ENCODE measurements at places on chromosomes 7 and 10.

DNA sequence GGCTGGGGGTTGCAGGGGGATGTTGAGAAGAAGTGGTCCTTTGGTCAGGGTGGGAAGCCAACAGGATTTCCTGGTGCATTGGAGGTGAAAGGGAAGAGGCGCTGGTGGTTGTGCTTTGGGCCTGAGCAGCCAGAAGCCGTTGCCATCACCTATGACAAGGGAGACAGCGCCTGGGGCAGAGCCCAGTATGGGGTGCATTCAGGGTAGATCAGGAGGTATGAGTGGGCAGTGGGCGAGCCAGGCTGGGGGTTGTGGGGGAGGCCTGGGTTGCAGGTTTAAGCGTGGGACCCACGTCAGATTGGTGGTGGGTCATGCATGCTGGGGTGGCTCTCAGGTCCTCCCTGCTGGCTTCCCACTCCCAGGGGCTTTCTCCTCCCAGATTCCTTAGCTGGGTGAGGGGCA, 6.3 kb upstream of the PILRB start:
- DNase-seq: no peak

DNA sequence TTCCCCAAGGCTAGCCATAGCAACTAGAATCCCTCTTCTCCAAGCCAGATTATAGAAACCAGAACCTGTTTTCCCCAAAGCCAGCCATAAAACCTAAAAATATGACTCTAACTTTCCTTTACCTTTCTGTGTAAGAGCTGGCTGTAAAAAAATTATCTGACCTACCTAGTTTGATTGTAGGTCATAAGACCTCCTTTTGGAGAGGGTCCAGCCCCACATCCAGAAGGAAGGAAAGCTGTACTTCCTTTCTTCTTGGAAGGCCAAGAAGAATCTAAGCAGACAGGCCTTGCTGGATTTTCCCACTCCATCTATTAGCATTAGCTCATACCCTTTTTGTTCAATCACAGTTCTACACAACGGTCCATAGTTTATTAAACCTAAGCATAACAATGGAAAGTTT, 1006.3 kb downstream of the SORCS3 start:
- no peak for DNase-seq

- DNase-seq: no peak
Measured at GRCh38 chr10:102135956-102136526, 3.2 kb downstream of the PPRC1 start.

- no peak for DNase-seq
Measured at GRCh38 chr7:31688372-31688771, 1.4 kb downstream of the PPP1R17 start.

- no peak for DNase-seq
Measured at GRCh38 chr10:102242118-102242485, 790 bp upstream of the PITX3 start.

DNA sequence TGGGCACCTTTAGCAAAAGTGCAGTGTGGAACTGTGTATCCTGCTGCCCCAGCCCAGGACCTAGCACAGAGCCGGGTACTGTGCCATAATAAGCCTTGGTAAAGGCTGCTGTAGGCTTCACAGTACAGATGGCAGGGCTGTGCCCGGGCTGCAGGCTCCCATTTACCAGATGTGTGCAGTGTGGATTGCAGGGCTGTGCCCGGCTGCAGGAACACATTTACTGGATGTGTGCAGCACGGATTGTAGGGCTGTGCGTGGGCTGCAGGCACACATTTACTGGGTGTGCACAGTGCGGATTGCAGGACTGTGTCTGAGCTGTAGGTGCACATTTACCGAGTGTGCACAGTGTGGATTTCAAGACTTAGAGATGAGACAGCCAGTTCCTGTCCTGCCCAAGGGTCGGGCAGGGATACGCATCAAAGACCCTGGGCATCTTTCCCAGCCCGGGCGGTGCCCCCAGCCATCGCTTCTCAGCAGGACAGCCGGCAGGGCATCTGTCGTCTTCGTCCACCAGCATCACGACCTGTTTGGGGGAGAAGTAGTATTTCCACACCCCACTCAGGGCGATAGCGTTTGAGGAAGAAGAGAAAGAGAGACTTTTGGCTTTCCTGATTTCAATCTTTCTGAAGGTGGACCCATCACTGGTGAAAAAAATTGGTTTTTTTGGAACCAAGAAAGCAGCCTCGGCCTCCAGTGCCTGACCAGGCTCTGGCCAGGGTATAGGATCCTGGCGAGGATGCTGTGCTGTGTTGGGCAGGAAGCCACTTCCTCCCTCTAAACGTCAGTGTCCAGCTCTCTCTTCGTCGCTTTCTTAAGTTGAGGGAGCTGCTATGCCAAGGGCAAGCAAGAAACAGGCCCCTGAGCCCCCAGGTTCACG, 180.8 kb downstream of the CUX1 start:
- no peak for DNase-seq

DNA sequence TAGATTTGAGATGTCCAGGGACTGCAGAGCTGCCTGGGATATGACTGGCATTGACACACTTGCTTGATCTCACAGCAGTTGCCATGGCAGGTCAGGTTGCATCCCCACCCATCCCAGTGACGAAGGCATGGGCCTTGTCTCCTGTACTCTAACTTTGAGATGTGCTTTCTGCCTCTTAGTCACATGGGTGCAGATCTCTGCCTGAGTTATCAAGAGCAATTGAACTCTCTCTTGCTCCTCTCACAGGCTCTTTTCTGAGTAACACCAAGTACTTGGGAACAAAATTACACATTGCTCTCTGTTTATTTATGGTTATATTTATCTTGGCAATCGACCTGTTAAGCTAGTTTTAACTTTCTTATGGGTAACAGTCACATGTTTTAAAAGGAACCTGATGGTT, 237.3 kb downstream of the NSUN6 start:
- DNase-seq: no peak

GRCh38 chr10:16933783-16934182, 116.6 kb upstream of the RSU1 start:
- DNase-seq: no peak

DNA sequence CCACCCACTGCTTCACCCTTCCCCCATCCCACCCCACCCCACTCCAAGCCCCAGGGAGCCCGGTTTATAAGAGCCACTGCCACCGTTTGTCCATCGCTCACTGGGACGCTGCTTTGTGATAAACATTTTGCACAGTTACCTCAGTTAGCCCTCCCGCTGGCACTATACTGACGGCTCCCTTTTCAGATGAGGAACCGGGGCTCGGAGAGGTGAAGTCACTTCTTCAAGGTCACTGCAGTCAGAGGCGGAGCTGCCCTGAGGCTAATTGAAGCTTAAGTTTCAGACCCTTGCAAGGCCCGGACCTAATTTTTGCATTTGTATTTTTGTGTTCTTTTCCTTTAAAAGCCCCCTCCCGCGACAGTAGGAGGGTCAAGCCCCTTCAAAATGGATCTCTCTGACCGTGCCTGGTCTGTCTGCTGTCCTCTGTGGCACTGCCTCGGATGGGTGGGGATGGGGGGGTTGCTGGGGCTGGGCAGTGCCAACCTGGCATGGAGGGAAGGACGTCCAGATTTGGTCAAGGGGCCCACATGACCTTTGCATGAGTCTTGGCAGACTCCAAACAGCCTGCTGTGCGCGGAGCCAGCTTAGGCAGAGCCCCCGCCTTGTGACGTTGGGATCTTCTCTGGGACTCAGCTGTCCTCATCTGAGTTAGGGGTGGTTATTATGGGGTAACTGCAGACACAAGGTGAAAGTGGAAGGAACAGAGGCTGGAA, 17.7 kb upstream of the NODAL start:
- DNase-seq: no peak

GRCh38 chr10:76881477-76882220, 756.0 kb downstream of the KCNMA1 start:
- DNase-seq: no peak

GRCh38 chr10:1712944-1713671, 24.2 kb downstream of the ADARB2 start:
- DNase-seq: no peak

GRCh38 chr10:36256948-36257356, 614.9 kb upstream of the FZD8 start:
- DNase-seq: no peak

DNA sequence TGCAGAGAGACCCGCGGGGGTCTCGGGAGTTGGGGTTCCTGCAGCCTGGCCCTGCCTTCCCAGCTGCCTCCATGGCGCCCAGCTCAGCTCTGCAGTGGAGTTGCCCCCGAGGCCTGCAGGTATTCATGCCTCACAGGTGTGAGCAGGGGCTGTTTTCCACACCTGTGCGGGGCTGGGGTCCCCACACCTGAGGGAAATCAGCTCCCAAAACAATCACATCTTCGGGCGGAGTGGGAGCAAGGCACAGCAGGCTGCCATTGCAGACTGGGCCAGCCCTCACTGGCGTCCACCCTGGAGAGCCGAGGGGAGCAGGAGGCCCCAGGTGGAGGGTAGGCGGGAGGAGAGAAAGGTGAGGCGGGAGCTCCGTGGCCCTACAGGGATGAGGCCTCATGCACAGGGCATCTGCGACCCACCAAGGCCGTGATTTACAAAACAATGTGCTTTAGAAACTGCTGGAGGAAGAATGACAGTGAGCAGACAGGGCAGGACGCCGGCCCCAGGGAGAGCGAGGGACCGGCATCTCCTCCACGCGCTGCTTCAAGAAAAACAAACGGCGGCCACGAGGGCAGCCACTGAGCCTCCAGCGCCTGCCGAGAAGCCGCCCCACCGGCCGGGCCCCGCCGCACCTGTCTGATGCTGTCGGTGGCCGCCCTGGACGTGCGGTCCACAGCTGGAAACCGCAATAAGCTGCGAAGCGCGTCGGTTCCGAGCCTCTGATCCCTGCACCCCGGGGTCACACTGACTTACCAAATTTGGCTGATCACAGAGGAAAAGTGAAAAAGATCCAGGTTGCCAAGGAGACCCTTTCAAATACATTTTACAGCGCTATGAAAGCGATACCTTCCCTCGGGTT, 53.0 kb upstream of the PDGFA start:
- no peak for DNase-seq

- peak; percentile 68 for DNase-seq
Measured at GRCh38 chr10:97708976-97709946, 4.3 kb upstream of the MARVELD1 start.

DNA sequence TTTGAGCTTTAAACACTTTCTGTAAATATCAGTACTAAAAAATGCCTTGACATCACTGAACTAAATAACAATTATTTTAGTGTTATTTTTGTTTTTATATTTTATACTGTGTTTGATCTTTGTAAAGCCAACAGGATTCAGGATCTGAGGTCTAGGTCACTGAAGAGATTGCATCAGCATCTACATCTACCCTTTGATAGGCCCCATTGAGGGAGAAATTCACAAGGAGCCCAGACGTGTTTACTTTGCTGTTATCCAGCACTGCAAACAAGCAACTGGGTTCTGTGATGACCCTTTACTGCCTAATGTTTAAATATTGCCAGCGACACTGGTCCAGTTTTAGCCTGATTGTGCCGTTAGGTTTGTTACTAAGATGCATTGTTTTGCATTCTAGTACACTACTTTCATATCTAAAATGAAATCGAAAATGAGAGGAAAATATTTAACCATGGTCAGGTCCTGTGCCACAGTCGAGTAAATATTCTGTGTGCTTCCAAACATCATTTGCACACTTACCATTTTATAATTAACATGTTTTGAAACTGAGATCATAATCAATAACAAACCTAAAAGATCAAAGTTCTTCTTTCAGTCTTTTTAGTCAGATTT, 48.7 kb downstream of the SP8 start:
- DNase-seq: no peak

- DNase-seq: no peak
Measured at GRCh38 chr10:90138844-90139243, 437.5 kb downstream of the KIF20B start.

DNA sequence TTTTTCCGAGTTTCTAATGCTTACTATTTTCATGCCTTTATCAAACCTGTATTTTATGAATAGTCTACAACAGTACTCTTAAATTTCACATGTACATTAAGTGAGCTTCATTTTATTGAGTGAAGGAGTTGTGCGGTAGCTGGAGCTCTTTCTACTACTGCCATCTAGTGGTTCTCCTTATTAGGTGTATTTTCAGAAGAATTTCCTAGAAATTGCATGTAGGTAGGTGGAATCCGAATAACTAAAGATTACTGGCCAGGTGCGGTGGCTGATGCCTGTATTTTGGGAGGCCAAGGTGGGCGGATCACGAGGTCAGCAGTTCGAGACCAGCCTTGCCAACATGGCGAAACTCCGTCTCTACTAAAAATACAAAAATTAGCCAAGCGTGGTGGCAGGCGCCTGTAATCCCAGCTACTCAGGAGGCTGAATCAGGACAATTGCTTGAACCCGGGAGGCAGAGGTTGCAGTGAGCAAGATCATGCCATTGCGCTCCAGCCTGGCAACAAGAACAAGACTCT, 38.3 kb downstream of the LRRC72 start:
- no peak for DNase-seq

GRCh38 chr7:98797150-98797549, 72.7 kb downstream of the TMEM130 start:
- no peak for DNase-seq

DNA sequence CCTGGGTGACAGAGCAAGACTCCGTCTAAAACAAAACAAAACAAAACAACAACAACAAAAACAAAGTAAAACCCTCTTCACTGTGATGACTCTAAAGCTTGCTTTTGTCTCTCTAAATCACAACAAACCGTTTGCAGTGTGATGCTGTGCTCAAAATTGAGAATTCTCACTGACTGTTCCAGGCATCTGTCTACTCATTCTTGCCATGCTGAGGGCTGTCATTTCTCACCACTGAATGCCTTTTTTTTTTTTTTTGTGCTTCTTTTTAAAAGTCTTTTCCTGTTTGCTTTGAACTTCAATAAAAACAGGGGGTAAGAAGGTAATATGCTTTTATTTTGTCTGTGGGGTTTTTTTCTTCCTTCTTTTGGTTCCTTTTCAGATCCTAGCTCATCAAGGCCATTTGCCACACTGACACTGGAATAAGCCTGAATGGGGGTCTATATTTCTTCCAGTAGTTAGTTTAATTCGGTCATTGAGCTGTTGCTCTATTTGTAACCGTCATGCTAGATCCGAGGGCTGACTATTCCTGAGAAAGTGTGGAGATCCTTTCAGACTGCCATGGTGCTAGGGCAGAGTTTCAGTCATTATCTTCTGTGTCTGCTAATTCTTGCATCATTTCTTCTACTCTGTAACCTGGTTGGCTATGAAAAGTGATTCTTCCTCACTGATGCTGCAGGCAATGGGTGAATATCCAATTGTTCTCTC, 10.6 kb downstream of the FAS start:
- no peak for DNase-seq

DNA sequence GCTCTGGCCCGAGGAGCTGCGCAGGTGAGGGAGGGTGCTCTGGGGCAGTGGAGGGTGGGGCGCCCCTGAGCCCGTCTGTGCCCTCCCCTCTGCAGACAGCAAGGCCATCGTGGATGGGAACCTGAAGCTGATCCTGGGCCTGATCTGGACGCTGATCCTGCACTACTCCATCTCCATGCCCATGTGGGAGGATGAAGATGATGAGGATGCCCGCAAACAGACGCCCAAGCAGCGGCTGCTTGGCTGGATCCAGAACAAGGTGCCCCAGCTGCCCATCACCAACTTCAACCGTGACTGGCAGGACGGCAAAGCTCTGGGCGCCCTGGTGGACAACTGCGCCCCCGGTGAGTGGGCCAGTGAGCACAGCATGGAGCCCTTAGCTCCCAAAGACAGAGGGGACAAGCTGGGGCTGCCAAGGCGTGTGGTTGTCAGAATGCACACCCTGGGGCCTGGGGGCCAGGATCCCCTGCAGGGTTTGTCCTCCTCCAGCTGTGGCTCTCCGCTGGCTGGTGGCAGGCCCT, 5.1 kb downstream of the FLNC start:
- no peak for DNase-seq

Data from omental fat pad (tissue), 4 donors.